Activated CD8-positive, alpha-beta memory T cell treated with anti-CD3 and anti-CD28 coated beads for 4 hours (primary cell): ENCODE measurements at places on chromosomes 2 and 18.

DNA sequence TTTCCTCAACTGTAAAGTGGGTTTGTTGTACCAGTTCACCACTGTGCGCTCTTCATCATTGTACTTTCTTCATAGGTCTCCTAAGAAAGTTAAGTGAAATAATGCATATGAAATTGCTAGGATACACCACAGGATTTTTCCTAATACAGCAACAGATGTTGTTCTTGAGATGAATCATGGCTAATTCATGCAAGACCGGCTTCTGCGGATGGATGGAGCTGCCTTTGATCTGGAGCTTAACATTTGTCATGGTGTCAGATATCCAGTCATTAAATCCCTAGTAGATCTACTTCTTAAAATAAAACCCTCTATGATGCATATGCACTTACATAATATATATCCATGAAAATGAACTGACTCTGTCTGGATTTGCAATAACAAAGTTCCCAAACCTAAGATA, 114.1 kb downstream of the COL6A3 start:
- DNase-seq, result no peak

- no peak for DNase-seq
Measured at GRCh38 chr2:44237221-44237620, 38.1 kb upstream of the SLC3A1 start.

GRCh38 chr2:100742277-100743254, 77.4 kb upstream of the NPAS2 start:
- no peak for DNase-seq

DNA sequence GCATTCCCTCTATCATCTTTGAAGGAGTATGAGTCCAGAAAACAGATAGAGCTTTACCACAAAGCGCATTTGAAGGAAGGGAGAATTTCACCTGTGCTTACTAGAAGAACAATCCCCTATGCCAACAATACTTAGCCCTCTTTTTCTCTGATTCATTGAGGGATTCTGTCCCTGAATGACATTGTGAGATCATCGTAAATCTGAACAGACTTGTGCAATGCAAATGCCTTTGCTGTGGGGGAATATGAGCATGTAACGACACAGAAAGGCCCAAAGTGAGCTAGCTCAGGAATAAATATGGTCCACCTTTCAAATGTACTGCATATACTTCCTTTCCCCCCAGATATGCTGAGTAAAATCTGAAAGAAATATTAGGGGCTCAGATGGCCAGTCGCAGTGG, 67.6 kb downstream of the SCN1A start:
- no peak for DNase-seq

DNA sequence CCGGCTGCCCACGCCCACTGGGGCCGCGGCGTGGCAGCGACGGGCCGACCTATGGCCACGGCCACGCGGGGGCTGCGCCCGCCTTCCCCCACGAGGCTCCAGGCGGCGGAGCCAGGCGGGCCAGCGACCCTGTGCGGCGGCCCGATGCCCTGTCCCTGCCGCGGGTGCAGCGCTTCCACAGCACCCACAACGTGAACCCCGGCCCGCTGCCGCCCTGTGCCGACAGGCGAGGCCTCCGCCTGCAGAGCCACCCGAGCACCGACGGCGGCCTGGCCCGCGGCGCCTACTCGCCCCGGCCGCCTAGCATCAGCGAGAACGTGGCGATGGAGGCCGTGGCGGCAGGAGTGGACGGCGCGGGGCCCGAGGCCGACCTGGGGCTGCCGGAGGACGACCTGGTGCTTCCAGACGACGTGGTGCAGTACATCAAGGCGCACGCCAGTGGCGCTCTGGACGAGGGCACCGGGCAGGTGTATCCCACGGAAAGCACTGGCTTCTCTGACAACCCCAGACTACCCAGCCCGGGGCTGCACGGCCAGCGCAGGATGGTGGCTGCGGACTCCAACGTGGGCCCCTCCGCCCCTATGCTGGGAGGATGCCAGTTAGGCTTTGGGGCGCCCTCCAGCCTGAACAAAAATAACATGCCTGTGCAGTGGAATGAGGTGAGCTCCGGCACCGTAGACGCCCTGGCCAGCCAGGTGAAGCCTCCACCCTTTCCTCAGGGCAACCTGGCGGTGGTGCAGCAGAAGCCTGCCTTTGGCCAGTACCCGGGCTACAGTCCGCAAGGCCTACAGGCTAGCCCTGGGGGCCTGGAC, 253.2 kb downstream of the GLI2 start:
- DNase-seq, result no peak

GRCh38 chr2:152861349-152861942, 143.0 kb downstream of the ARL6IP6 start:
- no peak for DNase-seq

GRCh38 chr2:230658877-230659652, 53.6 kb upstream of the CAB39 start:
- peak; percentile 36 for DNase-seq

- DNase-seq, result no peak
Measured at GRCh38 chr2:131115752-131116151, 10.6 kb downstream of the PLEKHB2 start.

- DNase-seq, result no peak
Measured at GRCh38 chr2:83574614-83575013, 884.5 kb downstream of the SUCLG1 start.

GRCh38 chr2:108364676-108365297, 13.0 kb upstream of the SULT1C4 start:
- no peak for DNase-seq
